CD8-positive, alpha-beta T cell (primary cell): ENCODE measurements at places on chromosomes 3 and 15.

DNA sequence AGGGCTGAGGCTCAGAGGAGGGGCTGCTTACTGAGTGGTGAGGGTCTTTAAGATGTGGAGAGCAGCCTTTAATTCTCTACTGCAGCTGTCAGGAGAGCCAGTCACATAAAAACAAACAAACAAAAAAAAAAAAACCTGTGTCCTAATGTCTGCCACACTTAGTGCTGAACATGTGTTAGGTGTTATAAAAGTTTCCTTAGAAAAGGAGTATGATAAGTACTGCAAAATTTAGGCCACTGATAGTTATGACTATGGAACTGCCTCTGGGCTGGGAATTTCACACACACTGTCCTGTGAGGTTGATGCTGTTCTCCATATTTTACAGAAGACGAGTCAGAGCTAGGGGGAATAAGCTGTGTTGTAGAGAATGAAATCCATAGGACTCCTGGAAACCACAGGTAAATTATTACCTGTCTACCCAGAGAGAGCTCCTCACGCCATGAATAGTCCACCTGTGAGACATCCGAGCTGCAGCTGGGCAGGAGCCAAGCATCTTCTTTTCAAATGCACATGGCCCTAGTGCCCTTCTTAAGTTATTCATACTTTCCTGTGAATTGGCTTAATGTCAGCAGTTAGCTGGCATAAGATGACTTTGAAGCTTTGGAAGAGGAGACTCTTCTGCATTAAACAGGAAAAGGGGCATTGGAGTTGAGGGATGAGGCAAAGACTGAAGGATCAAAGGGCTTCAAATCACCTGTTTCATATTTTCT is 34.5 kb upstream of the SKOR1 start:
- no peak for DNase-seq

DNA sequence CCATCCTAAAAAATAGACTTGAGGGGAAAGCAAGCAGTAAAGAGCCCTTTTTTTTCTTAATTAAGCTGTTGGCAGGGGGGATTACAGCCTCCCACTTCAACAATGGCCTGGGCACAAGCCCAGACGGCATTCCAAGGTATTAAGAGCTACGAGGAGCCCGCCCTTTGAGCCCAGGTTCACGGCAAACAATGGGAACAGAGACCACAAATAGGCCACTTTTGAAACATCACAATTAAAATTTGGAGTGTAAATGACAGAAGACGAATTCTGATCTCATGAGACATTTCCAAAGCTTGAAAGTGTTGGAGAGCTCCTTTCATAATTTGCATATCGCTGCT is 8.9 kb downstream of the CHSY1 start:
- DNase-seq = no peak

DNA sequence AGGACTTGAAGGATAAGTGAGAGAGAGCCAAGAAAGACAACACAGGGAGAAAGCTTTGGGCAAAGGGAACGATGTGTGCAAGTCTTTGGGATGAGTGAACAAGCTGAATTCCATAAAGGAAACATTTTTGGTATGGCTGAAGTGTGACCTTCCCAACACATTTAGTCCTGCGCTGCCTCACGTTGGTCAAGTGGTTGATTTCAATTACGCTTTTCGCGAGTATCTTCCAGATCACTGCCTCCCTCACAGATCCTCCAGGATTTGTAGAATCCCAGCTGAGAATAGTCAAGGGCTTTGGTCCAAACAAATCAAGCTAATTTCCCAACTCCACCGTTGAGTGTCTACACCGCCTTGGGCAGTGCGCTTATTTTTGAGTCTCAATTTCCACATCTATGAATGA is 338.4 kb upstream of the ADAMTS9 start:
- DNase-seq = no peak

DNA sequence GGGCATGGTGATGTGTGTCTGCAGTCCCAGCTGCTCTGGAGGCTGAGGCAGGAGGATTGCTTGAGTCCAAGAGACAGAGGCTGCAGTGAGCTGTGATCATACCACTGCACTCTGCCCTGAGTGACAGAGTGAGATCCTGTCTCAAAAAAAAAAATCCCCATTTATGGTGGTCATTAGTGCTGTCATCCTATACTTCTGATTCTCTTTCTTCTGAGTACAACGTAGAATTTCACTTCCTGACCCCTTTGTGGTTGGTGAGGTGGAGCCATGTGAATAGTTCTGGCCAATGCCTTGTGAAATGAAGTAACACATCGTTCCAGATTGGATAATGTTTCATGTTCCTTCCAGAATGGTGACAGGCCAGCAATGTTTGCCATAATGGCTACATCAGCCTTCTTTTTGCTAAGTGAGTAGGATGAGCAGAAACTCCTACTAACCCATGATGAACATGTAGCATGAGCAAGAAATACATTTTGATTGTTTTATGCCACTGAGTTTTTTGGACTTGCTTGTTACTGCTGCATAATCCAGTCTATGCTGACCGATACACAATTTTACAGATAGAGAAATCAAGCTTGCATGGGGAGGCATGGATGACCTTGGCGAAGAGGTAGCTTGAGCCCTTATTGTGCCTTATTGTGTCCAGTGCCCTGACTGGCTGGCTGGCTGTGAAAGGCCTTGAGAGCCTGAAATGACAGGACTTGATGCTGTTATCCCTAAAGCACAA is 30.9 kb upstream of the TLE3 start:
- no peak for DNase-seq

- DNase-seq = no peak
Observed at GRCh38 chr3:24195504-24196230, 250.6 kb downstream of the NR1D2 start.

DNA sequence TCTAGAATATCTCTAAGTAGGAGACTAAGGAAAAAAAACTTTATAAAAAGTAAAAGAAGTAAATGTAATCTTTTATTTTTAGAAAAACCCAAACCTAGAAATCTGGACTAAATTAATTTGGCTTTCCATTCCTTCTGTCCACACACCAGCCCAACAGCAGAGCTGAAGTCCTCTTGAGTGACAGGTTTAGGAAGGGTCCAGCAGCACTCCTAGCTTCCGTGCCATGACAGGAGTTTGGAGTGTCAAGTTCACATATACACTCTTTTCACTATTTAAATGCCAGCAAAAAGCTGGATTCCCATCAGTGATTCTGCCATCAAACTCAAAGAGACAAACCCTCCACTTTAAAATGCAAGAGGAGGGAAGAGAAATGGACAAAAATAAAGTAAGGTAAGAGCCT is 13.1 kb downstream of the PROK2 start:
- no peak for DNase-seq

DNA sequence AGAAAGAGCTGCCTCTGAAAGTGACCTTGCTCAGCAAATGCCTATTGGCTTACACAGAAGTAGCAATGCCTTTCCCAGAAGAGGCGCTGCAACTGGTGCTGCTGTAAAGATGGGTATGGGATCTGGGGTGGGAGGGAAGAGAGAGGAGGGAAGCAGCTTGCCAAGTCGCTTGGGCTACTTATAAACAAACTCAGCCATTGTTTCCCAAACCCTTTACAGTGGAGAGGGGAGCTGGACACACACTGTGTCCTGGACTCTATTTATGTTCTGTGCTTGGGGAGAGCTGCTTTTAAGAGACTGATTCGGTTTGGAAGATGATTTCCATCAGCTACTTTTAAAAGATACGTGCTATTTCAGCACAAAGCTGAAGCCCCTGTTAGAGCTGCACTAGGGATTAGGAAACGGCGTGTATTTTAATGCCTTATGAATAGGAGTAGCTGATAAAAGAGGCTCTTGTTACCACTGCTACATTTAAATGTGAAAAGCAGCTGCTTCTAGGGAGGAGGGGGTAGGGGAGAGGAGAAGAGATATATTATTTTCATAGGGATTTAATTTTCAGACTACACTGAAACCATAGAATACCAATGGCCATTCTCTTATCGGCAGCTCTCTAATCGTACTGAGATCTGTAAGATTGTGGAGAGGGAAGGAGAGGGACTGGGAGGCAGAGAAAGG is 440.6 kb downstream of the MCTP2 start:
- DNase-seq = no peak
